Naive thymus-derived CD8-positive, alpha-beta T cell (primary cell): ENCODE measurements at places on chromosomes 4 and X.

DNA sequence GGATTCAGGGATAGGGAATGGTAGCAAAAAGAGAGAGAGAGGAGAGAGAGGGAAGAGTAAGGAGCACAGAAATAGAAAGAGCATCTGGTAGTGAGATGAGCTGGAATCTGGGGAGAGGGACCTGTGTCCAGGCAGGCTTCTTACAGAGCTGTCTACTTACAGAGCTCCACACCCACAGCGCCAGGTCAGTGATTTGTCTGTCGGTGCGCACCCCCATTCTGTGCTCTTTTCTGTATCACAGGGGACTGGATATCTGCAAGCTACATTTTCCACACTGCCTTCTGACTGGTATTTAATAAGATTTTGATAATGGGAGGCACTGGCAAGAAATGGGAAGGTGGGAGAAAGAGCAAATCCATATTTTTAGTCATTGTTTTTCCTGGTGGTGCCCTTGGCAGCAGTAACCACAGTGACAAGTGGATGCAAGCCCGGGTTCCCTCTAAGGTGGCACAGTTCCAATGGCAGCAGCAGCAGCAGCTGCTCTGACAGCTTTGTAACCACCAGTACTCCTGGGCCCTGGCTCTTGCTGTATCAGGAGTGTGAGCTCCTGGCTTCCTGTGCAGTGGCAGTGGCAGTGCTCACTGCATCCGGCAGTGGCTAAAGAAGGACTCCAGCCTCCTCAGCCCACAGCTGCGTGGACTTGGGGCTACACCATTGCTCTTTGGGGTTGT is 300.5 kb downstream of the TRIML1 start:
- DNase-seq: no peak
- no peak overlapping the region for H3K27ac ChIP-seq
- H3K4me3 ChIP-seq: no peak overlapping the region
- no peaks in the 10 kb centered on the region for H3K4me1 ChIP-seq
- no peaks in the 10 kb centered on the region for H3K36me3 ChIP-seq

DNA sequence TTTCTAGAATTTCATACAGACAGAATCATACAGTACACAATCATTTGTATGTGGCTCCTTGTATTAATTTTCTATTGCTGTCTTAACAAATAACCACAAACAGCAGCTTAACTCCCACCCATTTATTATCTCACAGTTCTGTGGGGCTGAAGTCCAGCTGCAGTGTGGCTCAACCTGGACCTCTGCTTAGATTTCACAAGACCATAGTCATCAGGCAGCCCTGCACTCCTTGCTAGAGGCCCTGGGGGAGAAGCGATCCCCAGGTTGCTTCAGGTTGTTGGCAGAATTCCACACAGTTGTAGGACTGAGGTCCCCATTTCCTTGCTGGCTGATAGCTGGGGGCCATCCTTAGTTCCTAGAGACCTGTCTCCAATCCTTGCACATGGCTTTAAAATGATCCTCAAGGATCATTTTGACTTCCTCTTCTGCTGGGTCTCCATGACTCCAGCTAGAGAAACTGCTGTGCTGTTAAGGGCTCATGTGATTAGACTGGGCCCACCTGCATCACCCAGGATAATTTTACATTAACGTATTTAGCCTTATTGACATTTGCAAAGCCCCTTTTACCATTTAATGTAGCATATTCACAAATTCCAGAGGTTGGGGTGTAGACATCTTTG is 60.9 kb upstream of the SMAD1 start:
- H3K4me3 ChIP-seq: no peak overlapping the region
- no peak overlapping the region for H3K27ac ChIP-seq
- DNase-seq: no peak
- H3K4me1 ChIP-seq: no peaks in the 10 kb centered on the region
- H3K27me3 ChIP-seq: peaks cover 4% of the 10 kb centered on the region

DNA sequence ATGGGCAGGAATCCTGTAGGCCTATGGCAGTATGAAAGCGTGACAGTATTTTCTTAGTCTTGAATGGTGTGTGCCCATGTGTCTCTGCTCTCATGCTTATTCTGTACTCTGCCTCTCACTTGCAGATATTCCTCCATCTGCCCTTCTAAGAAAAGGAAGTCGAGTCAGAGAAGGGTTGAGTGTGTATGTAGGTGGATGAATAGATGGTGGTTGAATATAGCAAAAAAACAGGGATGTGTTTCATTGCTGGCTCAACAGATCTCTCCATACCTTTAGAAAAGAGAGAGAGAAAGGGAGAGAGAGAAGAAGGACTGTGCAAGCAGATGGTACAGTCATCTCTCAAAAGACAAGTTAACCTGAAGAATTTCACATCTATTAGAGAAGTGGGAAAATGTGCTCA is 381.5 kb downstream of the FBXW7 start:
- peak overlapping the region; percentile 60 for H3K27ac ChIP-seq
- no peaks in the 10 kb centered on the region for H3K36me3 ChIP-seq
- no peaks in the 10 kb centered on the region for H3K27me3 ChIP-seq
- H3K4me3 ChIP-seq: no peak overlapping the region
- no peak for DNase-seq
- peaks cover 29% of the 10 kb centered on the region for H3K4me1 ChIP-seq

DNA sequence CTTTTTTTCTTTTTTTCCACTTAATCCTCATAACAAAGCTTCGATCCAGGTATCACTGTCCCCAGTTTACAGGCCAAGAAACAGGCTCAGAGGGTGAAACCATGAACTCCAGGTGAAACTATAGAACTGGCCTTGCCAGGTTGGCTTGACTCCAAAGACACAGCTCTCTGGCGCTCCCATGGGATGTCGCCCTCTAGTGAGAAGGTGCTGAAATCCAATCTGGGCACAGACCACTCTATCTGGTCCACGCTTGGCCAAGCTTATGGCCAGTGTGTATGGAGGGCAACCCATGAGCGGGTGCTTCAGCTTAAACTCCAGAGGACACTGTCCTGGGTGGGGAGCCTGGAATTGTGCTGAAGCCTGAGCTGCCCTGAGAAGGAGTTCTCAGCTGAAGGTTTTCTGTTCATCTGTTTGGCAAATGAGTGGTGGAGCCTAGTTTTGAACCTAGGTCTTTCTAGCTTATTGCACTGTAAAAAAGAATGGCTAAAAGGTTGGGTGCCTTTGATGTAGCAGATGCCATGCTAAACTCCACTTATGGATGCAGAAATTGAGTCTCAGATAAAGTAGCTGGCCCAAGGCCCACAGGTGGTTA is 70.5 kb downstream of the SEL1L3 start:
- no peaks in the 10 kb centered on the region for H3K27me3 ChIP-seq
- no peaks in the 10 kb centered on the region for H3K4me1 ChIP-seq
- no peak for DNase-seq
- H3K27ac ChIP-seq: no peak overlapping the region
- peaks cover 93% of the 10 kb centered on the region for H3K36me3 ChIP-seq

GRCh38 chr4:7273738-7274297 is 81.5 kb downstream of the SORCS2 start:
- H3K36me3 ChIP-seq: no peaks in the 10 kb centered on the region
- H3K27me3 ChIP-seq: peaks cover 4% of the 10 kb centered on the region
- H3K4me1 ChIP-seq: no peaks in the 10 kb centered on the region
- DNase-seq: no peak

DNA sequence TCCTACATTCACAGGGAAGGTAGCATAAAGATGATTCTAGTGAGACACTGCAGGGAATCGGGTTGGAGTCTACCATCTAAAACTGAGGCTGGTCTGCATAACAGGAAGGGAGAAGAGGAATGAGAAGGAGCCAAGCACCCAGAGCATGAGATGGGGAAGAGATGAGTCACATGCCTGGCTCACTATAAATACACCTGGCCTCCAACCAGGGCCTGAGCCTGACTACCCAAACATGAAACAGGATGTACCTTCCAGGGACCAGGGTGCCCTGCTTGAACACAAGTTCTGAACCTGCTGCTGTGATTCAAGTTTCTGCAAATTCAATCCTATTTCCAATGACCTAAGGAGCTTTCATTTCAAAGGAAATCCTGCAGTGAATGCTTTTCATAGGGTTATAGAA is 24.9 kb downstream of the CD99L2 start:
- peaks cover 30% of the 10 kb centered on the region for H3K4me1 ChIP-seq
- H3K4me3 ChIP-seq: no peak overlapping the region
- DNase-seq: no peak
- H3K36me3 ChIP-seq: no peaks in the 10 kb centered on the region

DNA sequence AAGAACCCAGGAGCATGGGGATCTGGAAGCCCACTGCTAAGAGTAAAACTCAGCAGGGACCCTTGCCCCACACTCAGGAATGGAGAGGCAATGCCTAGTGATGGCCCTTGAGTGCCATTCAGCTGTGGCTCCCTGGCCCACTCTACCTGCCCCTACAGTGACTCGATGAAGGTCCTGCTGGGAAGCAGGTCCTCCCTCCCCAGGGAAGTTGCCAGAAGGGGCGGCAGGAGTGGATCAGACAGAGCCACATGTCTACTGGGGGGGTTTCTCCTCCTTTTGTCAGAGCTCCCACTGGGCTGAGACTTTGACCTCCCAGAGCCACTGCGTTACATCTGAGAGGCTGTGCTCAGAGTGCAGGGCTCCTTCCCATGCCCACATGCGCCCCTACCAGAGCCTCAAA is 1.2 kb downstream of the SLC10A3 start:
- peaks cover 18% of the 10 kb centered on the region for H3K4me1 ChIP-seq
- H3K27ac ChIP-seq: peak overlapping the region; percentile 94
- peak overlapping the region; percentile 87 for H3K4me3 ChIP-seq
- no peak for DNase-seq

- peaks cover 31% of the 10 kb centered on the region for H3K27me3 ChIP-seq
- no peak overlapping the region for H3K4me3 ChIP-seq
- DNase-seq: no peak
- no peaks in the 10 kb centered on the region for H3K36me3 ChIP-seq
- H3K4me1 ChIP-seq: no peaks in the 10 kb centered on the region
Measured at GRCh38 chr4:8838961-8839431, 32.6 kb downstream of the HMX1 start.

DNA sequence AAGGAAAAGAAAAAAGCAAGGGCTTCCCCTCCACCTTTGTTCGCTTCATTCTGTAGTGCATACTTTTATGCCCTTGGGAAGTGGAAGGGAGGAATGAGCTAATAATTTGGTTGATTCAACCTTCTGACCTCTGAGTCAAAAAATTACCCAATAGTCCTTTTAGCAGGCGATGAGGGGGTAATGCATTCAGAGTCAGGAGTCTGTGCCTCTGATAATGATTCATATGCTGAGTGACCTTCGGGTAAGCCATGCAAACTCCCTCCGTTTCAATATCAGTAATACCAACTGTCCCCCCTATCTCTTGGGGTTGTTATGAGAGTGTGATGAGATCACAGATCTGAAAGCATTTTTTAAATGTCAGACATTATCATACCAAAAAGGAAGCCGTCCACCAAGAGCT is 41.6 kb upstream of the ACSL4 start:
- no peak overlapping the region for H3K27ac ChIP-seq
- H3K4me3 ChIP-seq: no peak overlapping the region
- H3K4me1 ChIP-seq: no peaks in the 10 kb centered on the region
- no peak for DNase-seq

DNA sequence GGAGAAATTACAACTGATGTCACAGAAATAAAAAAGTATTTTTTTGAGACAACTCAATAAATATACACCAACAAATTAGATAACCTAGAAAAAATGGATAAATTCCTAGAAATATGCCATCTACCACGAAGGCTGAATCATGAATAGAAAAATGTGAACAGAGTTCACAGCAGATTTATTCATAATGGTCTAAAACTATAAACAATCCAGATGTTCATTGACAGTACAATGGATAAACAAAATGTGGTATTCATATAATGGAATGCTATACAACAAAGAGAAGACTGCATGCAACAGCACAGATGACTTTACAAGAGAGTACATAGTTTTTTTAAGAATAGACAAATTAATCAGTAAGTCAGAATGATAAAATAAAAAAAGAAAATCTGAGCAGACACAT is 55.2 kb downstream of the CLOCK start:
- no peak overlapping the region for H3K27ac ChIP-seq
- no peak for DNase-seq
- H3K36me3 ChIP-seq: peaks cover 23% of the 10 kb centered on the region
- peaks cover 13% of the 10 kb centered on the region for H3K4me1 ChIP-seq
